Stimulated activated CD4-positive, alpha-beta T cell treated with anti-CD3 and anti-CD28 coated beads, TNF-alpha, amount 100 ng/mL, for 1 hour (primary cell): ENCODE measurements at places on chromosomes 1 and 21.

DNA sequence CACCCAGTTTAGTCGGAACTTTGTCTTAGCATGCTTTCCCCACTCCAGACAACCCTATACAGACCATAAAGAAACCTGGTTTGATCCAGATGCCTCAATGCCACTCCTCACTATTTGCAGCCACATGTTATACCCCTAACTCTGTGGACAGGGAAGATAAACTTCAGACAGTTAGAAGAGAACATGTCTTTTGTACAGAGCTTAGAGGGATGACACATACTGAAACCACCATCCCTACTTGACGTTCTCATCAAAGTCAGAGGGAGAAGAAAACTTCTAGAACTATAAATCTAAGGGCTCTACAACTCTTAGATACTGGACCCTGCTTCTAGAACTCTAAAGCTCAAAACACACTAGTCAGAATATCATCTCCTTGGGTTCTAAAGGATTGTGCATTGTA, 3.7 kb downstream of the SYT6 start:
- no peak for DNase-seq

GRCh38 chr1:228291906-228292608, 84.2 kb downstream of the OBSCN start:
- no peak for DNase-seq

- no peak for DNase-seq
Measured at GRCh38 chr1:23591460-23592208, 32.3 kb upstream of the ID3 start.

DNA sequence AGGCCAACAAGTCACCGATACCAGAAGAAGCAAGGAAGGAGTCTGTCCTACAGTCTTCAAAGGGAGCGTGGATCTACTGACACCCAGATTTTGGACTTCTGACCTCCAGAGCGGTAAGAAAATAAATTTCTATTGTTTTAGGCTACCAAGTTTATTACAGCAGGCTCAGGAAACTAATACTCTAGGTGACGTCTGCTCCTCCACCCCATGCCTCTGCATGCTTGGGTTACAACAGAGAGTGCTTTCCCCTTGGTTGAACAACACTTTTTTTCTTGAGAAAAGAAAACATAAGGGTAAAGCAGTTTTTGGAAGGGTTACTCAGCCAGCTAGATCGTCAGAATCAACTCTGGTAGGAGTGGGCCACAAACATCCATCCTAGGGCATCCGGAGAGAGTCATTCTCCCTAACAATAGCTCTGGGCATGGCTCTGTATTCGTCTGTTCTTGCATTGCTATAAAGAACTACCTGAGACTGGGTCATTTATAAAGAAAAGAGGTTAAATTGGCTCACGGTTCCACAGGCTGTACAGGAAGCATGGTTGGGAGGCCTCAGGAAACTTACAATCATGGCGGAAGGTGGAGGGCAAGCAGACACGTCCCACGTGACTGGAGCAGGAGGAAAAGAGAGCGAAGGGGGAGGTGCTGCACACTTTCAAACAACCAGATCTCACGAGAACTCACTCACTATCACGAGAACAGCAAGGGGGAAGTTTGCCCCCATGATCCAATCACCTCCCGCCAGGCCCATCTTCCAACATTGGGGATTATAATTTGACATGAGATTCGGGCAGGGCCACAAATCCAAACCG, 22.2 kb upstream of the DNAJC11 start:
- no peak for DNase-seq

DNA sequence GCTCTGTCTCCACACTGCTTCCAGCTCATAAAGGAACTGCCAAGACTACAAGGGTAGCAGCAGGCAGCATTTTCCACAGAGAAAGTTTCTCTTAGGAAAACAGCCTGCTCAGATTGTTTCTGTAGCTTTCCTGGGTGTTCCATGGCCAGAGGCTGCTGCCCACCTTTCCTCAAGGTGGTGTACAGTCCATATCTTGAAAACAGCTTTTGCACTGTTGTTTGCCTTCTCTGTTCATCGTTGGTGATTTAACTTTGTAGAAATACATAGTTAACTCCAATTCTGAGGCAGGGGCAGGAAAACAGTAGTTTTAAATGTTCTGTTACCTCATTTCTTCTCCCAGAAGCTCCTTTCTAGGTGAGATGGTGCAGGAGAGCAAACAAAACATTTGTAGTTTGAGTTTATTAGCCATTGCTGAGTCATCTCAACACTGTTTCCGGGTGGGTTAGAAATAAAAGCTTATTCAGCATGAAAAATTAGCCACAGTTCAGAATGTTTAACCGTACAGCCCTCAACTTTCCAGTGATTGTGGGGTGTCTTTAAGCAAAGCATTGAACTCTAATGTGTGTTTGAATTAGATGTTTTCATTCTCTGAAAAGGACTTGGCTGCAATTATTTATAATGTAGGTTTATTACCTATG, 41.7 kb downstream of the DIP2A start:
- no peak for DNase-seq
